ENCODE measurements at places on chromosomes 5 and 9.

GRCh38 chr9:1429297-1429696, 379.1 kb downstream of the DMRT2 start:
- no peak for DNase-seq

GRCh38 chr5:90967443-90967842, 408.8 kb downstream of the ADGRV1 start:
- DNase-seq: no peak

- DNase-seq: no peak
These were observed 59.7 kb downstream of the DOCK8 start for GRCh38 chr9:274406-274805.

DNA sequence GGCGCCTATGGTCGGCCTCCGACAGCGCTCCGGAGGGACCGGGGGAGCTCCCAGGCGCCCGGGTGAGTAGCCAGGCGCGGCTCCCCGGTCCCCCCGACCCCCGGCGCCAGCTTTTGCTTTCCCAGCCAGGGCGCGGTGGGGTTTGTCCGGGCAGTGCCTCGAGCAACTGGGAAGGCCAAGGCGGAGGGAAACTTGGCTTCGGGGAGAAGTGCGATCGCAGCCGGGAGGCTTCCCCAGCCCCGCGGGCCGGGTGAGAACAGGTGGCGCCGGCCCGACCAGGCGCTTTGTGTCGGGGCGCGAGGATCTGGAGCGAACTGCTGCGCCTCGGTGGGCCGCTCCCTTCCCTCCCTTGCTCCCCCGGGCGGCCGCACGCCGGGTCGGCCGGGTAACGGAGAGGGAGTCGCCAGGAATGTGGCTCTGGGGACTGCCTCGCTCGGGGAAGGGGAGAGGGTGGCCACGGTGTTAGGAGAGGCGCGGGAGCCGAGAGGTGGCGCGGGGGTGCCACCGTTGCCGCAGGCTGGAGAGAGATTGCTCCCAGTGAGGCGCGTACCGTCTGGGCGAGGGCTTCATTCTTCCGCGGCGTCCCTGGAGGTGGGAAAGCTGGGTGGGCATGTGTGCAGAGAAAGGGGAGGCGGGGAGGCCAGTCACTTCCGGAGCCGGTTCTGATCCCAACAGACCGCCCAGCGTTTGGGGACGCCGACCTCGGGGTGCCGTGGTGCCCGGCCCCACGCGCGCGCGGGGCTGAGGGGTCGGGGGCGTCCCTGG, 561 bp downstream of the DAPK1 start:
- DNase-seq: peak; percentile 31

DNA sequence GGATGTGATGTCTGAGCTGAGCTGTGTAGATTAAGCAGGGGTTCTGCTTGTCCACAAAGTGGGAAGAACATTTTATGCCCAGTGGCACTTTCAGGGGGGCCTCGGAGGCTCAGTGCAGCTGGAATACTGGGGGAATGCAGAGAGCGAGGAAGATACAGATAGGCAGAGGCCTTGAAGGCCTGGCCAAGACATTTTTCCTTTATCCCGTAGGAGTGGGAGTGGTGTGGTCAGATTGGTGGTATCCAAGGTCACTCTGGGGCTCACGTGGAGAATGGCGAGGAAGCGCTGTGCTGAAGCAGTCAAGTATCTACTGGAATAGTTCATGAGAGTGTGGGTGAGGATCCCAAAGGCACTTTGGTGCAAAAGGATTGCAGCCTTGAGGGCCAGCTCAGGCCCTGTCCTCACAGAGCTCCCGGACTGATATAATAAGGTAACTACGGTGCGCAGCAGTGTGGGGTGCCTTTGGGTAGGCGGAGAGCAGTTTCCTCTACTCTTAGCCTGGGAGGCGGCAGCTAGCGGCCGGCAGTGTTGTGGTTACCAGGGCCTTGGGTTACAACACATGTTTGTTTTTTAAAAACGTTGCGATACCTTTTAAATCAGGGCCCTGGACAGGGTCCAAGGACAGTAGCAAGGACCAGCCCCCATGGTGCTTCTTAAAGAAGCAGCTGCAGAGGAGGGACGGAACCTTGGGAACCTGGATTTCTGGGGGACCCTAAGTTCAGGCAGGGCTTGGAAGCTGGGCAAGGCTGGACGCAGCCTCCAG, 10.8 kb upstream of the CCDC69 start:
- DNase-seq: peak; percentile 45

DNA sequence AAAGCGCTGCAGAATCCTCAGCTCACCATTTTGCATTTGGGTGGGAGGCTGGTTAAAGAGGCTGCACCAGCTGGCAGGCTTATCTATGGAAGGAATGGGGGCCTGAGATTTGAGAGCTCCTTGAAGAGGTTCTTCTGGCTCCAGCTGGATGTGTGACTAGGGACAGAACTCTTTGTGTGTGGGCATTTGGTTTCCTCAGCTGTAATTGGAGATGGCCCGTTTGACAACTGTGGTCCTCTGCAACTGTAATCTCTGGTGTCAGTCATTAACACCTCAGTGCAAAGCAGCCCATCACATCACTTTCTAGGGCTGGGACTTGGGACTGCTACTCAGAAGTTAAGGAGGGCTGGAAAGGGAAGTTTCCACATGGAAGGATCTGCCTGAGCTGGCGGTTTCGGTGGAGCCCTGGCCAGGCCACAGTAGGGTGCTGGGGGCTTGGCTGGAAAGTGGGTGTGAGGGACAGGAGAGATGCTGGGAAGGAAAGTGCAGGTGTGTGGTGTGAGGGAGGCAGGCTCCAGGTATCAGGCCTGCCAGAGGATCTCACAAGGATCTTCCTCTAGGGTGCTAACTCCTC, 193.8 kb downstream of the GADD45G start:
- DNase-seq: no peak

GRCh38 chr5:143030349-143030748, 260.2 kb downstream of the ARHGAP26 start:
- DNase-seq: no peak

DNA sequence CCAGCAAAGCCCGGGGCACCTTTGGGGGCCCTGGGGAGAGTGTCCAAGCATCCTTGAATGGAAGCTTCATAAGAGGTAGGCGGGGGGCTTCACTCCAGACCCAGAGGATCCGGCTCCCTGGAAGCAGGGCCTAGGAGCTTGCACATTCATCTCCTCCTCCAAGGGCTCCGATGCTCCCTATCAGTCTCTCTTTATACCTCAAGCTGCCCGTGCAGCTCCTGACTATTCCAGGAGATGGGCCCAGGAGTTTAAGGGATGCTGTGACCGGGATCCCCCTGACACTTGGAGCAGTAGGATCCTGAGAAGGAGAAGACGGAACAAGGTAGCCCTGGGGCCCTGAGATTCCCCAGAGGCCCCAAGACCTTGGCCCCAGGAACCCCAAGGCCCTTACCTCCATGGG, 25.9 kb downstream of the CSF1R start:
- no peak for DNase-seq

GRCh38 chr9:1100945-1101344, 50.8 kb downstream of the DMRT2 start:
- DNase-seq: no peak

- no peak for DNase-seq
These were observed 120.4 kb upstream of the FST start for GRCh38 chr5:53359916-53360517.

- DNase-seq: peak; percentile 18
These were observed 278.9 kb downstream of the GADD45G start for GRCh38 chr9:89883401-89884341.

- no peak for DNase-seq
These were observed 63.8 kb upstream of the GGTA1 start for GRCh38 chr9:121563425-121563824.

- peak; percentile 29 for DNase-seq
These were observed 7.0 kb upstream of the IRF1 start for GRCh38 chr5:132497488-132497997.

GRCh38 chr5:25009063-25009462, 364.3 kb upstream of the CDH10 start:
- no peak for DNase-seq

DNA sequence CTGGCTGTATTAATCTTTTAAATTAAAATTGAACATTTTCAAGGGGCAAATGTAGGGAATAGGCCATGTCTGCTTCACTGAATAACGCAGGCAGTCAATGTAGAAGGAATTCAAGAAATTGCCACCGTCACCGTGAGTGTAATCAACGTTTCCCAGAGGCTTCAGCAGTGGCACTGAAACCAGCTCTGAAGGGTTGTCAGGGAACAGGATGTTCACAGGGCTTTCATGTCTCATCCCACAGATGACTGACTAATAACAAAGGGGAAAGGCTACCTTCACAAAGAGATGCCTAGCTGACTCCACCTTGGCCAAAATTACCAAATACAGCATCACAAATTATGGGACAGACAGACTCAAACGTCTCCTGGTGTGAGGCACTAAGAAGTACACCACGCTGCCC, 70.4 kb upstream of the SIMC1 start:
- no peak for DNase-seq

DNA sequence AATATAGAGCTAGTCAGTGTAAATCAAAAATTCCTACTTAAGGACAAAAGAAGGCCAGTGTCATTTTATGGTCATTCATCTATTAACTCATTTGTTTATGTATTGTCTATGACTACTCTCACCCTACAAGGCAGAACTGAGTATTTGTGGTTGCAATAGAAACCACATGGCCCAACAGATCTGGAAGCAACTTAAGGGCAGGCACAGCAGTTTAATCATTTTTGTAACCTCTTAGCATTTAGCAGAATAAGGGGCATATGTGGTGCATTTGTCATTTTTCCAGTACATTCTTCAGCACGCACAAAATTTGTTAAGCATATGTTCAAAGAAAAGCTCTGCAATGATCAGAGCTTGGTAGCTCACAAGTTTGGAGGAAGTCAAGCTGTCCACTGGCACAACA, 1.1 kb downstream of the FKBP15 start:
- DNase-seq: peak; percentile 28

- peak; percentile 92 for DNase-seq
These were observed 15.0 kb downstream of the GLIPR2 start for GRCh38 chr9:36151316-36152210.

DNA sequence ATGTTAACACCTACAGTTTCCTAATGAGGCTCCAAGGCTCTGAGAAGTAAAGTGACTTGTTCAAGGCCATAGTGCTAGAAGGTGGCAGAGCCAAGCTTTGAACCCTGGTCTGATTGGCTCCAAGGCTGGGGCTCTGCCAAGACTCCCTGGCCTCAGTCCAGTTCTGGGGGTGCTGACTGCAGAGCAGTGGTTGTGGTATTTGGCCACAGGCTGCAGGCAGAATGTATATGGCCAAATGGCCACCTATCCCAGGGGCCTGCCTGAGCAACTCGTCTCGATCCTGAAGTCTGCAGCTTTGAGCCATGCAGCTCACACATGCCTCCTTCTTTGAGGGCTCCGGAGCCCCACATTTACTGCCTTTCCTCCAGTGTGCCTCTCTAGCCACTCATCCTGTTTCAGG, 9.7 kb upstream of the NEK6 start:
- DNase-seq: no peak

- no peak for DNase-seq
These were observed 12.6 kb upstream of the COL23A1 start for GRCh38 chr5:178602752-178603151.

GRCh38 chr9:81375187-81376100, 313.9 kb downstream of the TLE1 start:
- no peak for DNase-seq

GRCh38 chr9:5264219-5264595, 33.0 kb downstream of the INSL4 start:
- DNase-seq: no peak

DNA sequence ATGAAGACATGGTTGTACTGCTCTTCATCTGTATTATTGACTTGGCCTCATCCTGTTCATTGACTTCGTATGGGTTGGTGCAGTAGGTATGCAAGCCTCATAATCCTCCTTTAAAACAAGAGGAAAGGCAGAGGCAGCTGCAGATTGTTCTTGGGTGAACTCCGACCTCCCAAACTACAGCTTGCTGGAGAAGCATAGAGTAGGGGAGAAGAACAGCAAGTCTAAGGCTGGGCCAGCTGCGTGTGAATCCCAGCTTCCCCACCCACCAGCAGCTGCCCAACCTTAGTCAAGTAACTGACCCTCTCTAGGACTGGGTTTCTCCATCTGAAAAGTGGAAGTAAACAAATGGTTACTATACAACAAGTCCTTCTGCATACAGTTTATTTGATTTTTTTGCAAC, 114.5 kb upstream of the WWC1 start:
- DNase-seq: no peak

GRCh38 chr5:82564963-82565362, 286.8 kb upstream of the RPS23 start:
- no peak for DNase-seq

GRCh38 chr9:96874947-96875460, 20.7 kb upstream of the ZNF782 start:
- peak; percentile 40 for DNase-seq

- no peak for DNase-seq
These were observed 324.4 kb downstream of the PDE4D start for GRCh38 chr5:59569158-59569557.

DNA sequence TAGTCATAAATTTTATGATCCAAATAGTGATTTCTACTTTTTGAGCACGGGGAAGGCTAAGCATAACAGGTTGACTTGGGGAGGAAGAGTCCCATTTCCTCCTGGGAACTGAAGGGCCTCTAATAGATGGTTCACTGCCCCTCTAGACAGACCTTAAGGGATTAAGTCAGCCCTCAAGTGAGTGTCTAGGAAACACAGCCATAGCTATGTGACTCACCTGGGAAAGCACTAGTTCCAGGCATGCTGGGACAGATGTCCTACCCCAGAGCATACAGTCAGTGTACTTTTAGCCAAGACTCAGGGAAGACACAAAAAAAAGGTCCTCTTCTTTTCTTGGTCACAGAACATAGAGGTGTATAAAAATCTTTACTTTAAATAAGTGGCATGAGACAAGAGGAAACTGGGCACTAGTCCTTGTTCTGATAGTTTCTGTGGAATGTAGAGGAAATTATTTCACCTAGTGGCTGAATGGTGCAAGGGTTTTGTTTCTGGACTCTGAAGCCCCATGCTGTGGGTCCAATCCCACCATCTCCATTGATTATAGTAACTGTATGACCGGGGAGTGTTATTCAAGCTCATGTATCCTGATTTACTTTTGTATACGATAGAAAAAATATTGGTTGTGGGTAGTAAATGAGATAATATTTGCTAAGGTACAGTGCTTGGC, 86.0 kb downstream of the NREP start:
- no peak for DNase-seq

DNA sequence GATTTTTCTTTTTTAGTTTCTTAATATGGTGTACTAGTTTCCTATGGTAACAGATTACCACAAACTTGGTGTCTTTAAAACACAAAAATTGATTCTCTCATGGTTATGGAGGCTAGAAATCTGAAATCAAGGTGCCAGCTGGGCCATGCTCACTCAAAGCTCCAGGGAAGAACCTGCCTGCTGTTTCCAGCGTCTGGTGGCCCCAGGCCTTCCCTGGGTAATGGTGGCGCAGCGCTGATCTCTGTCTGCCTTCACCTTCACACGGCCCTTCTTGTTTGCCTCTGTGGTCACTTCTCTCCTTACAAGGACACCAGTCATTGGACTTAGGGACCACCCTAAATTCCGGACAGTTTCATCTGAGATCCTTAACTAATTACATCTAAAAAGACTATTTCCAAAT, 70.5 kb upstream of the GFPT2 start:
- no peak for DNase-seq

- no peak for DNase-seq
These were observed 2.0 kb downstream of the NMUR2 start for GRCh38 chr5:152403046-152403445.

GRCh38 chr9:135692410-135692809, 6.9 kb downstream of the SOHLH1 start:
- no peak for DNase-seq

- DNase-seq: peak; percentile 82
These were observed 235.3 kb downstream of the SYK start for GRCh38 chr9:91036826-91037510.
